Neural progenitor cell (in vitro differentiated cells): ENCODE measurements at places on chromosomes 6 and 20. TPM values are rescaled to one million over a fixed set of nuclear protein-coding genes. Genes with fewer than 3 reads are reported as not detected.

The BACH2 gene
- total RNA-seq: 3.9 and 5.3 TPM in 2 replicates

The ADGRF5 gene
- total RNA-seq: not detected in 2 replicates

The RNF217 gene
- total RNA-seq: 13.2 and 24.1 TPM in 2 replicates

The ZNF391 gene
- total RNA-seq: 9.6 and 16.5 TPM in 2 replicates

The KCNB1 gene
- total RNA-seq: 0.97 and 1.0 TPM in 2 replicates

The FOXQ1 gene
- not detected in 2 replicates for total RNA-seq

The GABRR1 gene
- not detected in 2 replicates for total RNA-seq

The TXLNB gene
- total RNA-seq: 0.06 TPM in 2 replicates

The ZNF311 gene
- total RNA-seq: 1.9 and 2.0 TPM in 2 replicates

DNA sequence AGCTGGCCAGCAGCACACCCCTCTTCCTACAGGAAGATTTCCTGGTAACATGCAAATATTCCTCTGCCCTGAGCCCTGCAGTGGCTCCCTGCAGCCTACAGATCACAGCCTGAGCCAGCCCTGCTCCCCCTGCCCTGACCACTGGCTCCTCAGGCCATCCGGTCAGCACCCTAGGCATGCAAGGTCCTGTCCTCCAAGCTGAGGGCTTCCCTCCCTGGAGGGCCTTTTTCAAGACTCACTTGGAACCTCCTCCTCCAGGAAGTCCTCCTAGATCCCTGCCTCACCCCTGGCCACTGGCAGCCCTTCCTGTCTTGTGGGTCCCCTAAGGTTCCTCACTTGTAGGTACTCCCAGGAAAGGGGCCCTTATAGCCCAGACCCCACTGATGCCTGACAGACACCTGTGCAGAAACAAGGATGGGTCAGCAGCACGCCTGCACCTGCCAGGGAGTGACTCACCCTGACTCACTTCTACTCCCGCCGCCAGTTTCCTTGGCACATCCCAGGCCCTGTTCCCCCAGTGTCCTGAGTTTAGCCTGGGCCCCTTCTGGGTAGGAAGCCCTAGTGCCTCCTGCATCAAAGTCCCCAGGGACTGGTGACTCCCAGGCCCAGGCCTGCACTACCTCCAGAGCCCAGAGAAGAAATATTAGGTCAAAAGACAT lies 3.2 kb downstream of the SLC4A11 start:
- no peak overlapping the region for H3K27ac ChIP-seq
- peaks cover 7% of the 10 kb centered on the region for H3K4me1 ChIP-seq
- H3K27me3 ChIP-seq: peaks cover 53% of the 10 kb centered on the region
- no peak for DNase-seq
- H3K4me3 ChIP-seq: no peak overlapping the region

GRCh38 chr6:99709062-99709461 lies 102.4 kb downstream of the PRDM13 start:
- no peak overlapping the region for H3K4me3 ChIP-seq
- H3K36me3 ChIP-seq: no peaks in the 10 kb centered on the region
- H3K27me3 ChIP-seq: peaks cover 4% of the 10 kb centered on the region
- no peaks in the 10 kb centered on the region for H3K4me1 ChIP-seq
- no peak overlapping the region for H3K27ac ChIP-seq
- DNase-seq: no peak

DNA sequence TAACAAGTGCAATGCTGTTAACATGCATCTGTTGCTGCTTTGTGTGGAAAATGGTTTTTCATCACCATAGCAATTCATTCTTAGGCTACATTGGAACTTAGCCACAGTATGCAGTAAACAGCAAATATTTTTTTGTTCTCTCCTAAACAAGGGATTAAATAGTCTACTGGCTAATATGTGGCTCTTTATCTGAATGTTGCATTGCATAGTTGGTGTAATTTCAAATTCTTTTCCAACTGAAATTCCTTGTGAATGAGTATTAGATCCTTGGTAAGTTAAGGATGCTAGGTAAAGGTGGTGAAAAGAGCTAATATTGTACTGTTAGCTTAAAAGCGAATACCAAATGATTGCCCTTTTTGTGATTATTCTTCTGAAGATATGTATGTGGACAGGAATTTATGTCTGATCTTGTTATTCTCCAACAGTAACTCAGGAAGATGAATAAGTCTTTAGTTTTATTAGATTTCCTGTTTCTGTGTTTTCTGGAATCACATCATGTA lies 958 bp downstream of the MLIP start:
- no peaks in the 10 kb centered on the region for H3K36me3 ChIP-seq
- no peak for DNase-seq
- H3K4me1 ChIP-seq: peaks cover 15% of the 10 kb centered on the region
- no peak overlapping the region for H3K4me3 ChIP-seq
- H3K27ac ChIP-seq: no peak overlapping the region
- no peaks in the 10 kb centered on the region for H3K27me3 ChIP-seq

DNA sequence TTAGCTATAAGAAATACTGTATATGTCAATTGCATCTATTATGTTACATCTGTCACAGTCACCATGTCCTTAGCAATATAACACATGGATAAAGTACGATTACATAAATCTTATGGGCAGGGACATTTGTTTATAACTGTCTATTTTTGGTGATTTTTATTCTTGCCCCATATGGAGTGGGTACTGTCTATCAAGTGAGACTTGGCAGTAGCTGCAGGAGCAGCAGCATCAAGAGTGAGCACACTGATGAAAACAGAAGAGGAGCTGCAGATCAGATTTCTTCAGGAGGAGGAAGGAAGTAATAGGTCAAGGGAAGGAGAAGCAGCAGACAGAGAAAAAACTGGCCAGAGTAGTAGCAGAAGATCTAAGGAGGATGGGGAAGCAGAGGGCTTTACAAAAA lies 516.7 kb downstream of the C6orf118 start:
- no peak overlapping the region for H3K27ac ChIP-seq
- no peak for DNase-seq
- no peaks in the 10 kb centered on the region for H3K27me3 ChIP-seq
- no peak overlapping the region for H3K4me3 ChIP-seq
- no peaks in the 10 kb centered on the region for H3K4me1 ChIP-seq

DNA sequence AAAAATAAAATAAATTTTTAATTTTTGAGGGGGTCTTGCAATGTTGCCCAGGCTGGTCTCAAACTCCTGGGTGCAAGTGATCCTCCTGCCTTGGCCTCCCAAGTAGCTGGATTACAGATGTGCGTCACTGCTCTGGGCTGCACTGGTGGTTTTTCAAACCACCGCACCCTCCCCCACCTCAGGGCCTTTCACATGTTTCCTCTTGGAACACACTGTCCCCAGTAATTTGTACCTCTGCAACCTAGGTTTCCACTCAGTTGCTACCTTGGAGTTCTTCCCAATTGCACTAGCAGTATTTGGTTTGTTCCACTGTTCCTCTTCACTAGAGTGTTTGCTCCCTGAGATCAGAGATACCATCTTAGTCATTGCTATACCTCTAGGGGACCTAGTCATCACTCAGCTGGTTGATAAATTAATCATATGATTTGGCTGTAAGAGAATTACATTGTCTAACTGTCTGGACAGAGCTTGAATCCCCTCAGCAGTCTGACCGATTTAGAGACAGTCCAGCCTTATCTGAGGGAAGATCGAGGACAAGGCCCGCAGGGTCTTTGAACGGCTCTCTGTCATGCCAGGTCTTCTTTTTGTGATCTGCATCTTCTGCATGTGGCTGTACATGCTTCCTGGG lies 32.0 kb downstream of the CEP43 start:
- peaks cover 4% of the 10 kb centered on the region for H3K4me1 ChIP-seq
- no peaks in the 10 kb centered on the region for H3K27me3 ChIP-seq
- H3K4me3 ChIP-seq: no peak overlapping the region
- peaks cover 25% of the 10 kb centered on the region for H3K36me3 ChIP-seq
- H3K27ac ChIP-seq: no peak overlapping the region

DNA sequence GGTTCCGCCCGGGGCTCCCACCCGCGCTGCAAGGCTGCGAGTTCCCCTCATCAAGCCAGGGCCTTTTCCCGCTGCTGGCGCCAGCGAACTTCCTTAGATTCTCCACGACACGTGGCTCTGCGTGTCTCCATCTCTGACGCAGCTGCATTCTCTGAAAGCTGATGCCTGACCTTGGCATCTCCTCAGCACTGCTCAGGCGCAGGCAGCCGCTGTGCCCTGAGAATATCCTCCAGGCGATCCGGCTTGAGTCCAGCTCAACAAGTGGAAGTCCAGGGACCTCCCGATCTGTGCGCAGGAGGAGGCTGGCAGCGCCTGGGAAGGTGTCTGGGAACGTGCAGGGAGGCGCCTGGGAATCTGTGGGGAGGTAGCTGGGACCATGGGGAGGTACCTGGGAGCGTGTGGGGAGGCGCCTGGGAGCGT lies 171.2 kb upstream of the THBS2 start:
- no peak overlapping the region for H3K27ac ChIP-seq
- H3K4me3 ChIP-seq: no peak overlapping the region
- H3K4me1 ChIP-seq: peaks cover 23% of the 10 kb centered on the region
- H3K36me3 ChIP-seq: no peaks in the 10 kb centered on the region
- DNase-seq: no peak

DNA sequence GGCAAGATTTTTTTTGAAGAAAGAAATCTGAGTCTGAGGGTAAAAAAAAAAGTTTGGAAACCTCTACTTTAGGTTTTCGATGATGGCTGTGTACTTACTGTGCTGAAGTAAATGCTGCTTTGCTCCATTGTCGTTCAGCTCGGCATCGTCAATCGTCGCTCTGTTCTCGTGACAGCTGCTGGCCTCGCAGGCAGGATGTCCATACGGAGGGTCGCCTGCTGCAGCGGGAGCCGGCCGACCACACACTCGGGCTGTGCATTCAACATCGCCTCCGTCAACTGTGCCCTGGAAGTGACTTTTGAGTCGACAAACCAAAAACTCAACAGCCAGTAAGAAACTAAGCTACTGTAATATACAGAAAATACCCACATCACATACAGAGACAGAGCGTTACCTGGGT lies 53.1 kb upstream of the SMOC2 start:
- H3K27ac ChIP-seq: no peak overlapping the region
- DNase-seq: no peak
- no peak overlapping the region for H3K4me3 ChIP-seq
- no peaks in the 10 kb centered on the region for H3K4me1 ChIP-seq
- no peaks in the 10 kb centered on the region for H3K36me3 ChIP-seq

- H3K27me3 ChIP-seq: peaks cover 23% of the 10 kb centered on the region
- peak overlapping the region; percentile 87 for H3K27ac ChIP-seq
- H3K36me3 ChIP-seq: no peaks in the 10 kb centered on the region
- peak; percentile 89 for DNase-seq
Measured at GRCh38 chr6:170296746-170297575, 6.1 kb upstream of the DLL1 start.

DNA sequence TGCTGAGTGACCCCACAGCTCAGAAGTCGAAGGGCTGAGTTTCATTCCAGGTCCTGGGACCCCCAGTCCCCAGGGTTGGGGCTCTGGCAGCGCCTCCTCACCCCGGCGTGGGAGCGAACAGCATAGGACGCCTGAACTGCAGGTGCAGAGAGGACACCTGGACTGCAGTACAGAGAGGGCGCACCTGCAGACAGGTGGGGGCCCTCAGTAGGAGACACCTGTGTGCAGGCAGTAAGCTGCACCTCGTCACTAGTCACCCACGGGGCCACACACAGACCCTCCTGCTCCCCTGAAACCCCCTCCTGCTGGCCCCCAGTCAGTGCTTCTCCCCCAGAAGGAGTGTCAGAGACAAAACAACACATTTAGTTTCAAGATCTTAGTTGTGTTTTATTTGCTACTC lies 8.6 kb upstream of the NKAIN4 start:
- H3K4me1 ChIP-seq: peaks cover 22% of the 10 kb centered on the region
- no peak for DNase-seq
- H3K27ac ChIP-seq: no peak overlapping the region
- no peak overlapping the region for H3K4me3 ChIP-seq
- no peaks in the 10 kb centered on the region for H3K27me3 ChIP-seq

GRCh38 chr6:811831-812230 lies 118.9 kb upstream of the EXOC2 start:
- no peak overlapping the region for H3K27ac ChIP-seq
- H3K4me3 ChIP-seq: no peak overlapping the region
- H3K4me1 ChIP-seq: no peaks in the 10 kb centered on the region
